ENCODE measurements at places on chromosomes 4 and X.

- no peak for DNase-seq
Observed at GRCh38 chr4:144316869-144317268, 176.4 kb upstream of the GYPA start.

- DNase-seq = no peak
Observed at GRCh38 chrX:9205599-9206223, 171.8 kb upstream of the FAM9B start.

GRCh38 chr4:148044912-148045352 lies 313.0 kb downstream of the ARHGAP10 start:
- no peak for DNase-seq

GRCh38 chrX:56728321-56728720 lies 722 bp upstream of the NBDY start:
- no peak for DNase-seq

- DNase-seq = no peak
Observed at GRCh38 chrX:113529426-113530013, 688.9 kb upstream of the AMOT start.

DNA sequence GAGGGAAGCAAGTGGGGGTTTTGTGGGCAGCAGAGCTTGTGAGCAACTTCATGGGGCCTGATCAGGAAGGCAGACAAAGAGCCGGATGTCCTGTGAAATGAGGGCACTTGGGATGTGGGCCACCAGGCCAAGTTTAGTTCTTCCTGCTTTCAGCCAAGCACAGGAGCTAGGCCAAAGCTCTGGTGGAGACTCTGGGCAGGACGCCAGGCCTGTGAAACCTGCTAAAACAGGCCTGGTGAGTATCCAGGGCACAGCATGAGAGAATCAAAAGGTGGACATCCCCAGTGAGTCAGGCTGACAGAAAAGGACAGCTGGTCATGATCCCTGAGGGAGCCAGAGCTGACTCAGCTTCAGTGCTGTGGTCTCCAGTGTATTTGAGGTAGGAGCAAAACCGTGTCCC lies 95.7 kb downstream of the NPNT start:
- no peak for DNase-seq

DNA sequence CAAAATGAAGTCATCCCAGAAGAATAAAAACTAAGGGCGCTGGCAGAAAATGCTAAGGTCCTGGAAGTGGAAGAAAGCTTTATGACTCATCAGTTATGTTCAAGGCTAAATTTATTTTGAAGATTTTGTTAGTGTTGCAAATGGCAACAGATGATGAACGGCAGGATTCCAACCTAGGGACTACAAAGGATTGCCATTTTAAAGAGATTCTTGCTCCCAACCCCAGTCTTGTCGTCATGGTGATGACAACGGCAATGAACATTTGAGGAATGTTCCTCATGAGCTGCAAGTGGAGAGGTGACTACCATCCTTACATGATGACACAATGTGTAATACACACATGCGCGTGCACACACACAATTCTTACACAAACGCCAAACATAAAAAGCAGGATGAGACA lies 54.4 kb upstream of the FTHL17 start:
- no peak for DNase-seq

GRCh38 chrX:10420134-10420533 lies 200.3 kb downstream of the MID1 start:
- DNase-seq = no peak

GRCh38 chr4:8157944-8158709 lies 486 bp downstream of the ABLIM2 start:
- no peak for DNase-seq

GRCh38 chr4:114077610-114078009 lies 98.2 kb upstream of the ARSJ start:
- no peak for DNase-seq

DNA sequence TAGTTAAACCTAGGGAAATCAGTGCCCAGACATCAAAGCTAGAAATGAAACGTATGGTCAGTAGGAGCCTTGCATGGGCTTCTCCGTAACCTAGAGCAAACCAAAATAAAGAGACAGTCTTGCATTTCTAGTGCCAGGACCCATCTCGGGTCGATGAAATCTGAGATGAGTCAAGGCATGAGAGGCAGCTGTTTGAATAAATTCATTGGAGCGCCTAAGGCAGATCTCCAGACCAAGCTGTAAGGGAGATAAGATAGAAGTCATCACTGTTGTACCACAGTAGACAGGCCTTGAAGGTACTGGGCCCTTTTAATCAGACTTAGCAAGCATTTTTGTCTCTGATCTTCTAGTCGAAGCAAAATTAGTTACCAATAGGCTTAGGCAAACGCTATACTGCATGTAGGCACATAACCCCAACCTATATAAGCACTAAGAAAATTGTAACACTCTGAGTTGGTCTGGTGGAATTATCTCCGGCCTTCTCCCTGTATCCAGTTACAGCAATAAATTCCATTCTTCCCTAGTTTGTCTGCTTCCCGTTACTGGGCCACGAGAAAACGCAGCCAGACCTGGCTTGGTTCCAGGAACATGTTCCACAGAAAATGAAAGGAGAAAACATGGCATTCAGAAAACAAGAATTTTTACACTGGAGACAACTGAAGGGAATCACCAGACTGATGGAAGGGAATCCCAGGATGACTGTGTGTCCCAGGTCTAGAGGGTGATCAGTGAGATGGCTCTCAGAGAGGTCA lies 21.1 kb upstream of the PAPSS1 start:
- DNase-seq = no peak

GRCh38 chrX:97705936-97706335 lies 822.2 kb downstream of the RPA4 start:
- DNase-seq = no peak

- no peak for DNase-seq
Observed at GRCh38 chrX:77779695-77780094, 6.3 kb downstream of the ATRX start.

DNA sequence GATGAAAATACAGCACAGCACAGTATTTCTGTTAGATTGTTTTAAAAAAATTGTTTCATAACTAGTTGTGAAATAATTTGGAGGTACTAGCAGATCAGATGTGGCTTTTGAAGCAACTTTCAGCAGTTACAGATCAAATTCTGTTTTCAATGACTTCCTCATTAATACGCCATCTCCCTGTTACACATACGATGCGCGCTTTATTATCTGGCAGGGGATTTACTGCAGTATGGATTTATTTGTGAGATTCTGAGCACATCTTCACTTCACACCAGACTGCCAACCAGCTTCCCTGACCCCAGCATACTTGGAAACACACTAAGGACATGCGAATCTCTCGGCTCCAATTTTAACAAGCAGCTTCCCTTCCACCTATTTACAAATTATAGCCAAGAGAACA lies 235.5 kb upstream of the DIAPH2 start:
- DNase-seq = no peak

DNA sequence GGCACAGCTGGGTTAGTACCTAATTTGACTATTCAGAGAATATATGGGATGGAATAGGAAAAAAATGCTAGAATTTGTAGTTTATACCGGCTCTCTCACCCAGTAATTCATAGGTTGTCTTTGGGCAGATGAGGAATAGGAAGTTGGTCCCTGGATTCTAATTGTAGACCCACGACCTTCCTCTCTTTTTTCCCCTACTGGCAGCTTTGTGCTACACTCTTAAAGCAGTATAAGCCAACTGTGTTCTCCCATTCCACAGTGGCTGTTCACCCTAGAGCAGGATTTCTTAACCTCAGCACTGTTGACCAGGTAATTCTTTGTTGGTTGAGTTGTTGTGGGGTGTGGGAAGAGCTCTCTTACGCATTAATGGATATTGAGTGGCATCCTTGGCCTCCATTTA lies 92.9 kb downstream of the FNIP2 start:
- DNase-seq = no peak

DNA sequence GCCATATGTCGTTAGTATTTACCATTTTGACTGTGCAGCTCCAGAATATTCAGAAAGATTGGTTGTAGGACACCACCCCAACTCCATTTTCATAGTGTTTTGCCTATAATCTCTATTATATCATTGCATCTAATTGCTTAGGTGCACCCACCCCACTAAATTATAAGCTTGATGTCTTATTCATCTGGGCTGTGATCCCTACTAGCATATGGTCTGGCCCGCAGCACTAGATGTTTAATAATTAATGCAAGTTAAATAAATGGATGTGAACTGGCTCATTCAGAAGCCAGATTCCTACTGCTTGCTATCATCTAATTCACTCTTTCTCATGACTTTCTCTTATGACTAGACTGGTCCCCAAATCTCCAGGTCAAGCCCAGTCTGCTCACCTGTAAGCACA lies 143.5 kb downstream of the RELL1 start:
- DNase-seq = no peak

GRCh38 chr4:109631532-109632108 lies 71.6 kb downstream of the MCUB start:
- DNase-seq = no peak

DNA sequence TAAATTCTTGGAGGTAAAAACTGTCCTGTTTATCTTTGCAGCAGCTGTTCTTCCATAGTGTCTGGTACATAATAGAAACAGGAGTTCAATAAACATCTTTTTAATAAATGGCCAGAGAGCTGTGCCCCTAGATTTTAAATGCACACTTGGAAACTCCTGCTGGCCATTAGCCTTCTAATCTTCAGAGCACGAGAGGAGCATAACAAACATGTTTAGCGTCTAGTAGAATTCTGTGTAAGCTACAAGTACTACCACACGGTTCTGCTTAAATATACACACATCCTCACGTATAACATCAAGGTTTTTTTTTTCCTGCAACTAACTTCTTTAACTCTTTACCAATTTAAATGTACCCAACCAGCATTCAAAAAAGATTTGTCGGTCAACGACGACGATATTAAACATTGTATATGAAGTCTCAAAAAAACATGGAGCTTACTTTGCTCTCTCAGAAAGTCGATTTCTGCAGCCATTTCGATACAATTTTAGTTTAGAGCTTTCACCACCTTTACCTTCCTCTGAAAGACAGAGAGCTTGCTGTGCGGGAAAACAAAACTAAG lies 628 bp downstream of the SCLT1 start:
- DNase-seq = no peak

- DNase-seq = no peak
Observed at GRCh38 chrX:149682956-149683947, 28.6 kb upstream of the MAGEA11 start.

DNA sequence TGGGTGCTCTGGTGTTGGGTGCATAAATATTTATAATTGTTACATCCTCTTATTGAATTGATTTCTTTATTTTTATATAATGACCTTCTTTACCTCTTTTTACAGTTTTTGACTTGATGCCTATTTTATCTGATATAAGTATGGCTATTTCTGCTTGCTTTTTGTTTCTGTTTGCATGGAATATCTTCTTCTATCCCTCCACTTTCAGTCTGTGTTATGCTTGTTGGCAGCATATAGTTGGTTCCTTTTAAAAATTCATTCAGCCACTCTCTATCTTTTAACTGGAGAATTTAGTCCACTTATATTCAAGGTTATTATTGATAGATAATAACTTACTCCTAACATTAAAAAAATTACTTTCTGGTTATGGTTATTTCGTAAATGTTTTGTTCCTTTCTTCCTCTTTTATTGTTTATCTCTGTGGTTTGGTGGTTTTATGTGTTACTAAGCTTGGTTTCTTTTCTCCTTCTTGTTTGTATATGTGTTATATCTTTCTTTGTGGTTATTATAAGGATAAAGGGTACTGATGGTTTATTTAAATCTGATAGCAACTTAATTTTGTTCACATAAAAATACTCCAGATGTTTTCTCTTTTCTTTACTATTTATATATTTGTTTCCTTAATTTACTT lies 69.5 kb downstream of the IL15 start:
- no peak for DNase-seq

DNA sequence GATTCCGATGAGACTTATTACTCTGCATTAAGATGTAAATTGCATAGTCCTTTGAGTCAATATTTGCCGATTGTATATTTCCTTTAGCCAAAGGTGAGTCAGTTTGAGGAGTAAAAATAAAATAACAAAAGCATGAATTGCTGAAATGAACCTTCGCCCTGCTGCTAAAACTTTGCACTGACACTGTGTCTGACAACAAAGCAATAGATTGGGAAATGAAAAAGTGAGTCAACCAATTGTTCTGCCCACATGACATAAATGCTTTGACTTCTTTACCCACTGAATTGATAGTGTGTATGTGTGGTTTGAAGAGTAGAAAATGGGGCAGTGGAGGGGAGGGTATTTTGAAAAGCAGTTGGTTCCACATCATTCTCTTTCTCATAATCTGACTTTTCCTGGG lies 88.4 kb upstream of the AFF2 start:
- DNase-seq = no peak

GRCh38 chr4:36081185-36081584 lies 163.1 kb downstream of the ARAP2 start:
- no peak for DNase-seq

- DNase-seq = no peak
Observed at GRCh38 chr4:34170946-34171345, 2073.4 kb downstream of the ARAP2 start.

GRCh38 chr4:149951152-149951900 lies 126.9 kb upstream of the DCLK2 start:
- no peak for DNase-seq

DNA sequence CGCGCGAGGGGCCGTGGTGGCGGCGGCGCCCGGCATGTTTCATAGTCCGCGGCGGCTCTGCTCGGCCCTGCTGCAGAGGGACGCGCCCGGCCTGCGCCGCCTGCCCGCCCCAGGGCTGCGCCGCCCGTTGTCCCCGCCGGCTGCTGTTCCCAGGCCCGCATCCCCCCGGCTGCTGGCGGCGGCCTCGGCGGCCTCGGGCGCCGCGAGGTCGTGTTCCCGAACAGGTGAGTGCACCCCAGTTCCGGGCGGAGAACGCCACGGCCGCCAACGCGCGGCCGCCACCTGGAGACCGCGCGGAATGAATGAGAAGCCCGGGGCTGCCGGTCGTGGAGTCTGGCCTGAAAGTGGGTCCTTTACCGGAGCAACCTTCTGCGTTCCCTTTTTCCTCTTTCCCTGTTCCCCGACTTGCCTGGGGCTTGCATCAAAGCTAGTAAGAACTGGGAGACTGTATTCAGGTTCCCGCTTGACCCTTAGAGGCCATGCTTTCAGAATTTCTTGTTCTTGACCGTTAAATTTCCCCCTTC lies 429 bp downstream of the NOCT start:
- no peak for DNase-seq

DNA sequence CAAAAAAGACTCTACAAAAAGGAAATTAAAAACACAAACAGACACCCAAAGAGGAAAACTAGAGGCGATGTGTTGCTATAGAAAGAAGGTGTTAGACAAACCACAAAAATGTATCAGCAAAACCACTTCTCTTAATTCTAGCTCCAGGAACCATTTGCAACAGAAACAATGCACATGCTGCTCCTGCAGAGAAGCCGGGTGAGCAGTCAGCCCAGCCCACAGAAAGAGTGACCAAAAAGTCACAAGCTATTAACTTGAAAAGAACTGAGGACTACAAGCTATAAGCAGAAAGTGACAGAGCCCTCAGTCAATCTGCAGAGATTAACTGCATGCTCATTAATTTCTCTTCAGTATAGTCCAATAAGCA lies 96.2 kb upstream of the KLHL13 start:
- no peak for DNase-seq

GRCh38 chrX:109089359-109089758 lies 353.0 kb upstream of the IRS4 start:
- no peak for DNase-seq

- DNase-seq = no peak
Observed at GRCh38 chr4:41256131-41256739, 493 bp upstream of the UCHL1 start.

GRCh38 chr4:155678011-155678410 lies 11.4 kb downstream of the GUCY1A1 start:
- DNase-seq = no peak
